Fibroblast of skin of right quadriceps (primary cell): ENCODE measurements at places on chromosomes 11 and 22.

DNA sequence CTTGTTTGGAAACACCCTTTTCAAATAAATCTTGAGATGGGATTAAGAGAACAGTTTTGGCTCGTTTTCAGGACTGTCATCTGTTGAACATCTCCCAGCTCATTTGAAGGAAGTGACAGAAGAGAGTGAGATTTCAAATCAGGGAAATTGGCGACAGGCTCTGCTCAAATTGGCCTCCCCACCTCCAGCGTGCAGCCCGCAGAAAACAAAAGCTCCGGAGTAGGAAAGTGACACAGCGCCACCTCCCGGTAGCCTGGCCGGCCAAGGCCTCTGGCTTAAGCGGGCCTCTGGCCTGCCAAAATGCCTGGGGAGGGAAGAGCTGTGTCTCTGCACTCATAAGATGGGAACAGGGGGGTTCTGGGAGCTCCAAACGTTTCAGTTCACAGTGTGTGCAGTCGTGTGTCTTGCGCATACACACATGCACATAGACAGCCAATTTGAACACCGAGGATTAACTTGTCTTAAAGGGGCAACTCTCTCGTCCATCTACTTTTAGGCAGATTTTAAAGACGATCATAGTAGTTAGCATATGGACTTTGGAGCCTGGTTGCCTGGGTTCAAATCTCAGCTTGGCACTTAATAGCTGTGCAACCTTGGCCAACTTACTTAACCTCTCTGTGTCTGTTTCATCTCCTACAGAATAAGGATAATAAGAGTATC lies 132.7 kb upstream of the RCN1 start:
- peak; percentile 53 for DNase-seq

- DNase-seq = no peak
Measured at GRCh38 chr11:129236850-129237249, 44.7 kb upstream of the ARHGAP32 start.

- DNase-seq = peak; percentile 23
Measured at GRCh38 chr11:88631497-88631896, 294.0 kb upstream of the CTSC start.

DNA sequence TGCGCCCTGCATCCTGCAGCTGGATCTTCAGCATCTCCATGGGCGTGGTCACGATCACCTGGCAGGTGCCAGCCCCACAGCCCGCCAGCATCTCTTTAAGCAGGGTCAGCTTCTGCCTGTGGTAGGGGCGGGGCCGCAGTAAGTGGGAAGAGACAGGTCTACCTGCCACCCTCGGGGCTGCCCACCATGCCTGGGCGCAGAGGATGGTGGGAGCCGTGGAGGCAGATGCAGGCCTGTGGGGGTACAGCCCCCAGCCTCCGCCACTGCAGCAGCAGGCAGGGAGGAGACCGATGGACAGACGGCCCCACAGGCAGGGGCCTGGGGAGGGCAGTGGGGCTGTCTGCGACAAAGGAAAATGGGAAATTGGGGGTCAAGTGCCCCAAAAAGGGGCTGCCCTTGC lies 3.0 kb upstream of the CEND1 start:
- DNase-seq = no peak

DNA sequence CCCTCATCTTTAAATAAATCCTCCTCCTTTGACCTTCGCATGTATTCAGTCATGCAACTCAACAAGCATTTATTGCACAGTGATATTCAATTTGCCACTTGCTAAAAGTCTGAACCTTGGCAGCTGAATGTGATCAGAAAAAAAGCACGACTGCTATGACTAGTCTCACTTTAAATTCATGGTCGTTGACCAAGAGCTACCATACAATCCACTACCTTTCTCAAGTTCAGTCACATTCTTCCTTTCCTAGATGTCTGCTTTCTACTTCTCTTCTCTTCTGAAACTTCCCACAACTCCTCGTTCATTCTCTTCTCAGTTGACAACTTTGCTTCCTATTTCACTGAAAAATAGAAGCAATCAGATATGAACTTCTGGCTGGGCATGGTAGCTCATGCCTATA lies 2.0 kb upstream of the SAA1 start:
- no peak for DNase-seq

- no peak for DNase-seq
Measured at GRCh38 chr11:96704847-96705246, 315.0 kb downstream of the JRKL start.

GRCh38 chr11:75767793-75768111 lies 826 bp upstream of the DGAT2 start:
- no peak for DNase-seq
